Esophagus mucosa (tissue), 1 donor: ENCODE measurements at places on chromosomes 5 and 9.

GRCh38 chr9:27471366-27471765 lies 52.7 kb upstream of the IFNK start:
- ATAC-seq: no peak

DNA sequence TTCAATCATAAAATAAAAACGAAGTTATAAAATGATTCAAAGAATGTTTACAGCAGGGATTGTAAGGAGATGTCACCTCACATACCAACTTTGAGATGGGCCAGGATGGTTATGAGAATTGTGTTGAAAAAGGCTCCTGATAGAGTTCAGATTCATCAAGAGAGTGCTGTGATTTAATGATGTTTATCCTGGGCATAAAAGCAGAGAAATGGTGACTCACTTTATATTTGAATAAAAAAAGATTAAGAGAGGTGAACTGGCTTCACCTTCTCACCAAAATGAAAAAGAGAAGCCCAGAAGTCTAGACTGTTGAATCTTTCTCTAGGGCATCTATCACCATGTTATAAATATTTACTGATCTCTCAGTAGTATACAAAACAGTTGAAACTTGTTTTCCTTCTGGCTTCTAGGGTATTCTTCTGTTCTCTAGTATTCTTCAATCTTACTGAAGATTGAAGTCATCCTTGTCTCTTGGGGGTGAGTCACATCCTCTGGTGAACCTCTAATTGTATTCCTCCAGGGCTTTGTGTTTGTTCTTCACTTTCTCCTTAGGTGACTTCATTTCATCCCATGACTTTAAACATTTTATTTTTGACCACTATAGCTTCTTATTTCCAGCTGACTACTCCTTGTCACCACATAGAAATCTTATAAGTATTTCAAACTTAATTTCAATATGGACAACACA lies 1237.3 kb upstream of the C9orf72 start:
- ATAC-seq: no peak

GRCh38 chr5:39495227-39495626 lies 70.4 kb upstream of the DAB2 start:
- ATAC-seq: no peak

GRCh38 chr5:35884191-35884769 lies 27.6 kb downstream of the IL7R start:
- ATAC-seq: peak; percentile 67

DNA sequence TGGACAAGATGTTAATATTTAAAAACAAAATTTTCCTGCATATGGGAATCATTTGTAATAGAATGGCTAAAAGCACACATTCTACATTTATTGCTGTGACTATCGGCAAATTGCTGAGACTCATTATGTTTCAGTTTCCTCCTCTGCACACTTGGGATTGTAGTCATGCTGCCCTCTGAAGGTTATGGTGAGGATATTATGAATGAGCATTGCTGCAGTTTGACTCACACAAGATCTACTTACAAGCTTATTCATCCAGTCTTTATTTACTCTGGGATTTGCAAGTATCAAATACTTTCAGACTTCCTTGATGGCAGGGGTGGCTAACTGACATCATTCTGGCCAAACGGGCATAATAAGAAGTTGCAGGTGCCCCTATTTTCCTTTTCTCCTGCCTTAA lies 9.5 kb upstream of the NFIL3 start:
- ATAC-seq: peak; percentile 93

DNA sequence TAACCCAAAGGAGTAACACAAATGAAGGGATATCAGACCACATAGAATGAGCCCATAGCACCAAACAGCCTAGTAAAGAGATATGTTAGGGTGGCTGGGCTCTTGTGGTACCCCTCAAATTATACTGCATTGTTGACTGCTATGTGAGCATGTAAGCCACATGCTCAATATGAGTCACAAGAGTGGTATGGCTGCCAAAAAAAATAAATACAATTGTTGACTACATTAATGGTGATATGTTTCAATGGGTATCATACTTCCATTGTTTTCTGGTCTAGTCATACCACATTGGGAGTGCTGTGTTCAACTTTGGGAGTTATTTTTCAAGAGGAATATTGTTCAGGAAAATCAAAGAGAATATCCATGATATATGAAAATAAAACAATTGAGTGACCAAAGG lies 162.4 kb upstream of the PIK3R1 start:
- ATAC-seq: no peak

DNA sequence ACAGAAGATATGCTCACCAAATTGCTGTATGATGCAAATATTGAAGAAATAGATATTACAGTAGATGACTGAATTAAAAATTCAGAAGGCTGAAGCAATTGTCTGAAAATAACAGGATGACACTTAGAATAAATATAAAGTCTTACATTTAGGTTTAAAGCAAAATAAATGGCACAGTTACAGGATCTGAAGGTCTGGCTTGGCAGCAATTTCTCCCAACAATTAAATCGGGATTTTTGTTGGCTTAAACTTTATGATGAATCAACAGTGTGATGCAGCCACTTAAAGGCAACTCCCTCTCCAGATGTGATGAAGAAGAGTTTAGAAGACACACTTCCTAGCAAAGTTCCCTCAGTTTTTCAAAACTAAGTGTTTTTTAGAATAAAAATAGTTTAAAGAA lies 80.5 kb downstream of the NREP start:
- ATAC-seq: no peak

- no peak for ATAC-seq
These were observed 6.3 kb downstream of the CEP72 start for GRCh38 chr5:618450-618849.

- no peak for ATAC-seq
These were observed 22.2 kb upstream of the TMEM161B start for GRCh38 chr5:88290801-88291200.

DNA sequence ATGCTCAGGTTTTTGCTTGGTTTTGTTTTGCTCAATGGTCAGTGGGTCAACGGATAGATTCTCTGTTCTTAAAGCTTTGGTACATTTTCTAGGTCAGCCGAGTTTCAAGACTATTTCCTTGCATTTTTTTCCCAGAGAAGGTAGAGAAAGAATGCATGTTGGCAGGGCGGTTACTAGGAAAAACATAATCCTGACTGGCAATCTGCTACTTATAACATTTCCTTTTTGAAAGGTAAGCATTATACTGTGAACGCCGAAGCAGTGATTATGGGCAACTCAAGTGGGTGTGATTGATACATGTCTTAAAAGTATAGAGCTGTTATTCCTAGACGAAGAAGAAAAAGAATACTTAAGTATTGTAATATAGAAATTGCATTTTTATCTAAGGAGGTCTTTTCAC lies 273.2 kb downstream of the MAST4 start:
- ATAC-seq: no peak

- ATAC-seq: no peak
These were observed 2232.8 kb upstream of the WWC1 start for GRCh38 chr5:166058660-166059059.

DNA sequence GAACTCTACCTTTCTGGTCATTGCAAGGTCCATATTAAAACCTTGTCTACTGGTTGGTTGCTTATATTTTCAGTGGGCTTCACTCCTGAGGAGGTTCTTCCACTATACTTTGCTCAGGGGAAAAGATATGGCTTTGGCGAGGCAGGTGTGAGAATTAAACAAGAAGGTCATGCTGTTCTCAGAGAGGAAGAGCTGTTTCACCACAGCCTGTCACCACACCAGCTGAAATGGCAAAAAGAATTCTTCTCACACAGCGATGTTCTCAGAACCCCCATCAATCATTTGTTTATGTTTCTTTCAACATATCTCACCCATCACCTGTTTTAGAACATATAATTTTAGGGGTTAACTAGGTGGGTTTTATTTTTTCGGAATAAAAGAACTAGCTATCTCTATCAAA lies 38.6 kb downstream of the CAPSL start:
- no peak for ATAC-seq
